ENCODE measurements at places on chromosomes 3 and 15.

- DNase-seq, result peak; percentile 62
These were observed 184.1 kb downstream of the ADAMTSL3 start for GRCh38 chr15:83837945-83838571.

GRCh38 chr3:129433565-129433964, 5.1 kb upstream of the EFCAB12 start:
- no peak for DNase-seq

- DNase-seq, result no peak
These were observed 108.4 kb upstream of the RASGRP1 start for GRCh38 chr15:38672814-38673670.

- DNase-seq, result peak; percentile 30
These were observed 32.5 kb downstream of the NAALADL2 start for GRCh38 chr3:174891524-174892203.

GRCh38 chr3:50450209-50450921, 53.1 kb downstream of the CACNA2D2 start:
- DNase-seq, result no peak

DNA sequence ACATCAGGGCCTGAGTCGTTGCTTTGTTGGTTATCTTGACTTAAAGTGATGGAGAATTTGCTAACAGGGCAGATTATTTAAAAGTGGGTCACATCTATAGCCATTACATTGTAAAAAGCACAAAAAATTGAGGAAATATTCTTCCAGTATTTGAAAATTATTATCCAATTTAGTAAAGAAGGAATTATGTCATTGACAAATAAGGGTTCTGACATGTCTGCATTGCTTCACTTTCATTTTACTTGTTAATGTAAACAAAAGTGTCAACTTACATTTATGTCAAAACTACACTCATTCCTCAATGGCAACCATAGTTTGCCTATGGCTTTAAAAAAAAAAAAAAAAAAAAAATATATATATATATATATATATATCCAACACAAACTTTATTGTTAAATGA, 3.4 kb upstream of the PARP14 start:
- DNase-seq, result no peak

DNA sequence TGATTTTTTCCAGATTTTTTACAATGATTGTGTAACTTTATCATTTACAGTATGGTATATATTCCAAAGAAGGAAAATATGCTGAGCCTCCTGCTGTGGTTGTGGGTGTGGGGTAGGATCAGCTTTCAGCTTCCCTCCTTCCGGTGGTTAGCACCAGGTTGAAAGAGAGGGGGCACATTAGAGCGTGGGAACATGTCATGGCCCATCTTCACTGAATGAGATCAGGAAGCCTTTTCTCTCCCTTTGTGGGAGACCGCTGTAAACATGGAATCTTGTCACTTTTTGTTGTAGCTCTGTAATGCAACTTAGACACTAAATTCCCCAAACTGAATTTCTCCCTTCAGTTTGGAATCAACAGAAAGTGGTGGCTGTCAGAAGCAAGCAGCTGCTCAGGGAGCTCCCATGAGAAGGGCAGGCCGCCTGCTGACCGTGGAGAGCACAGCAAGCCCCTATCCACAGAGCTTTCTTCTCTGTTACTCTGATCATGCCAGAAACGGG, 86.7 kb upstream of the LIMD1 start:
- DNase-seq, result peak; percentile 27

DNA sequence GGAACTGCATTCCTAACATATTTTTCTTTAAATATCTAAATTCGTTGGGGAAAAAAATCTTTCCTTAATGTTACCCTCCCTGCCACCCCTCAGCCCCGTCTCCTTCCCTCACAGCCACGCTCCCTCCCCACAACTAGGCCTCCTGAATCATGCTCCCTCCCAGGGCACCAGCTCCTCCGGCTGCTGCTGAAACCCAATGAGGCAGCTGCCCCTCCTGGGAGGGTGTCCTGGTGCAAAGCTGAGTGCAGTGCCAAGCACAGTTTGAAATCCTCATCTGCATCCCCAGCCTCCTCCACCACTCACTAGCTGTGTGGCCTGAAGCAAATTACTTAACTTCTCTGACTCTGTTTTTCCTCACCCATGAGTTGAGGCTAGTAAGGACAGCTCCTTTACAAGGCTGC, 2.7 kb upstream of the NR2E3 start:
- DNase-seq, result no peak

- no peak for DNase-seq
These were observed 65.4 kb downstream of the RASGRF1 start for GRCh38 chr15:79025201-79025600.

DNA sequence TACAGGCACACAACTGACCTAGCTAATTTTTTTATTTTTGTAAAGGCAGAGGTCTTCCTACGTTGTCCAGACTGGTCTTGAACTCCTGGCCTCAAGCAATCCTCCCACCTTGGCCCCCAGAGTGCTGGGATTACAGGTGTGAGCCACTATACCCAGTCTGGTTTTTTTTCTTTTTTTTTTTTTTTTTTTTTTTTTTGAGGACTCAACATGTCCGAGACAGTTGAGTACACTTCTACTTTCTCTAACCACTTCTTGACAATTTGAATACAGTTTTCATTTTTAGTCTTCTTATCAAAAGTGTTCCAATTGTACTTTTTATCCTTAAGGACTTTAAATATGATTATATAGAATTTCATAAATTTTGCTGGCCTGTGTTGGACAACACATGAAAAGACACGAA, 7.4 kb upstream of the GSK3B start:
- DNase-seq, result no peak

- no peak for DNase-seq
These were observed 27.3 kb upstream of the CCDC50 start for GRCh38 chr3:191301782-191302411.

DNA sequence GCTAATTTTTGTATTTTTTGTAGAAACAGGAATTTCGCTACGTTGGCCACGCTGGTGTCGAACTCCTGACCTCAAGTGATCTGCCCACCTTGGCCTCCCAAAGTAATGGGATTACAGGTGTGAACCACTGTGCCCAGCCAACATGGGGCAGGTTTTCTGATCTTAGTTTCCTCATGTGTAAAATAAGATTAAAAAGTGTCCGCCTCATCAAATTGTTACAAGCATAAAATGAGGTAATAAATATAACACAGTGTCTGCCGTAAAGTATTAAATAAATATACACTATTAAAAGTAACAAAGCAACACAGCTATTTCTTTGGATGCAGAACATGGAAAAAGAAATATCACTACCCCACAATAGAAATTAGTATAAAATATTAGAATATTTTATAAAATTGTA, 16.4 kb upstream of the COMMD2 start:
- DNase-seq, result no peak
